ENCODE measurements at places on chromosomes 1 and 21. TPM values are rescaled to one million over a fixed set of nuclear protein-coding genes. Genes with fewer than 3 reads are reported as not detected.

CR2 gene
- total RNA-seq: not detected

UBE2U gene
- not detected for total RNA-seq

ADAMTS1 gene
- 0.17 TPM for total RNA-seq

OLFML2B gene
- total RNA-seq: 0.32 TPM

LAMTOR2 gene
- total RNA-seq: 155 TPM

AMY1A gene
- not detected for total RNA-seq

SYT2 gene
- 0.02 TPM for total RNA-seq

IL22RA1 gene
- total RNA-seq: 5.0 TPM

IFI44 gene
- total RNA-seq: 0.25 TPM

AHCYL1 gene
- 58.6 TPM for total RNA-seq
